ENCODE measurements at places on chromosomes 1 and 21.

- no peak for DNase-seq
These were observed 21.0 kb upstream of the GADD45A start for GRCh38 chr1:67664048-67664447.

- no peak for DNase-seq
These were observed 63.2 kb downstream of the GNG4 start for GRCh38 chr1:235586413-235586812.

- no peak for DNase-seq
These were observed 18.8 kb downstream of the TMPRSS15 start for GRCh38 chr21:18384771-18385170.

- no peak for DNase-seq
These were observed 50.5 kb upstream of the GPR52 start for GRCh38 chr1:174397261-174397660.

GRCh38 chr1:52786148-52786547, 56.4 kb upstream of the ZYG11A start:
- DNase-seq: no peak

DNA sequence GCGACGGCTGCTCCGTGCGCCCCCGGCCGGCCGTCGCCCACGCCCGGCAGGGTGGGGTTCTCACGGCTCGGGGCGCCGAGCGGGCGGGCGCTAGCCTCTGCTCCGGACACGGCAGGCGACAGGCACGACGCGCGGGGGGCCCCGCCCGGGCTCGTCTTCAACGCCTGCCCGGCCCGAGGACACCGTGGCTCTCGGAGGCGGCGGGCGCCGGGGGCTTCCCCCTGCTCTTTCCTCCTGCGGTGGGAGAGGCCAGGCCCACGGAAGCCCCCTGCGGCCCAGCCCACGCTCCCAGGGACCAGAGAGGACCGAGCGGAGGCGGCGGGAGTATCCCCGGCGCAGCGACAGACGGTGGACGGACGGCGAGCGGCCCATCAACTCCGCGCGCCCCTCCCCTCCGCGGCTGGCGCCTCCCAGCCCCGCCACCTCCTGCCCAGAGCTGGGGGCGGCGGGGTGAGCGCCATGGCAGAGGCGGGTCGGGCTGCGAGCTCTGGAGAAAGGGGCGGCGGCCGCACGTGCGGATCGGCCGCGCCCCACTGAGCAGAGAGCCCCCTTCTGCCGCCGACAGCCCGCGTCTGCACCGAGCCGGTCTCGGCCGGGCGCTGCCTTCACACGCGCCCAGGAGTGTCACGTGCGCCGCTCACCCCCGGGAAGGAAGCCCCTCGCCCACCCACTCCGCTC, at the start of the genes SHE and TDRD10:
TSS of gene SHE (minus strand) at position 347 of the 678 bp plus-strand sequence. CDS start 386 bp downstream, outside the sequence.
TSS of gene TDRD10 (plus strand) at position 154 of the 678 bp plus-strand sequence. CDS start 4,685 bp downstream, outside the sequence.
- no peak for DNase-seq

DNA sequence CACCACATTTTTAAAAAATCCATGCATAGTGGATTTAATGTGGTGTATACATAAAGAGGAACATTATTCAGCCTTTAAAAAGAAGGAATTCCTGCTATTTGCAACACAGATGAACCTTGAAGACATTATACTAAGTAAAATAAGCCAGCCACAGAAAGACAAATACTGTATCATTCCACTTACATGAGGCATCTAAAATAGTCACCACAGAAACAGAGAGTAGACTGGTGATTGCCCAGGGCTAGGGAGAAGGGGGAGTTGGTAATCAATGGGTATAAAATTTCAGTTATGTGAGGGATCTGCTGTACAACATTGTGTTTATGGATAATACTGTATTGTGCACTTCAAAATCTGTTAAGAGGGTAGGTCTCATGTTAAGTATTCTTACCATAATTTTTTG, 10.0 kb downstream of the FAM163A start:
- DNase-seq: no peak

DNA sequence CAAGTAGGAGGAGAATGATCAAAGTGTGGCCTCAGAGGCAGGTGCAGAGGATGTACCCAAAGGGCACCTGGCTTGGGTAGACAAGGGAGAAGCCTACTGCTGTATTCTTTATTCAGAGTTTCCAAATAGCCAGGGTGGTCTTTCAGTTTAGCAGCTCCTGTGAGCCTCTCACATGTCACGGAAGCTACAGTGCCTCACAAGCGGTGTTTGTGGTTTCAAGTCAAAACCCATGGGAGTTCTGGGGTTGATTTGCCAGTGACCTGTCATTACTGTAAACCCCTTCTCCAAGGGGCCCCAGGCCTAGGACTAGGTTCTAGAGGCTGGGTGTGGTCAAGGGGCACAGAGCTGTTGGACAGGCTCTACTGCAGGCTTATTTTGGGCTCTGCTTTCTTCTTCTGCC, 10.2 kb upstream of the IL10 start:
- no peak for DNase-seq

- no peak for DNase-seq
These were observed 269.6 kb upstream of the PLXNA2 start for GRCh38 chr1:208513799-208514198.

DNA sequence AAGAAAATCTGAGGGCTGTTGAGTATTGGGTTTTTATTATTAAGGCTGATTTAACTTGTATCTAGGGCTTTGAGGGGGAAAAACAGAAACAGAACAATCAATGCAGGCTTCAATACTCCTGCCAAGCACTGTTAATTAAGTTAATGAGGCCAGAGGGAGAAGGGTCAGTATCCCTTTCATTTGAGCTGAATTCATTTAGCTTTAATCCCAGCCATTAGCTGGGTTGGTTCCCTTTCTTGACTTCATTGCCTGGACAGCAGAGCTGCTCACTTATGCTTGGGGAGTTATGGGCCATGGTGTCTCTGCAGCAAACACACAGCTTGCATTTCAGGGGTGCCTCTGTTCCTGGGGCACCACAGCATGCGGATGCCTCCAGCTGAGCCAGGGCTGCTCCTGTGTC, 16.3 kb downstream of the TLR5 start:
- DNase-seq: no peak

- no peak for DNase-seq
These were observed 20.7 kb downstream of the ZNF695 start for GRCh38 chr1:246987083-246987690.

GRCh38 chr1:150280138-150280707, 2.1 kb upstream of the CIART start:
- DNase-seq: no peak

GRCh38 chr1:150696162-150696561, 792 bp downstream of the GOLPH3L start:
- DNase-seq: peak; percentile 32

GRCh38 chr1:58823481-58824010, 39.7 kb upstream of the JUN start:
- DNase-seq: no peak

GRCh38 chr1:29688471-29689365, 452.4 kb downstream of the PTPRU start:
- DNase-seq: no peak

DNA sequence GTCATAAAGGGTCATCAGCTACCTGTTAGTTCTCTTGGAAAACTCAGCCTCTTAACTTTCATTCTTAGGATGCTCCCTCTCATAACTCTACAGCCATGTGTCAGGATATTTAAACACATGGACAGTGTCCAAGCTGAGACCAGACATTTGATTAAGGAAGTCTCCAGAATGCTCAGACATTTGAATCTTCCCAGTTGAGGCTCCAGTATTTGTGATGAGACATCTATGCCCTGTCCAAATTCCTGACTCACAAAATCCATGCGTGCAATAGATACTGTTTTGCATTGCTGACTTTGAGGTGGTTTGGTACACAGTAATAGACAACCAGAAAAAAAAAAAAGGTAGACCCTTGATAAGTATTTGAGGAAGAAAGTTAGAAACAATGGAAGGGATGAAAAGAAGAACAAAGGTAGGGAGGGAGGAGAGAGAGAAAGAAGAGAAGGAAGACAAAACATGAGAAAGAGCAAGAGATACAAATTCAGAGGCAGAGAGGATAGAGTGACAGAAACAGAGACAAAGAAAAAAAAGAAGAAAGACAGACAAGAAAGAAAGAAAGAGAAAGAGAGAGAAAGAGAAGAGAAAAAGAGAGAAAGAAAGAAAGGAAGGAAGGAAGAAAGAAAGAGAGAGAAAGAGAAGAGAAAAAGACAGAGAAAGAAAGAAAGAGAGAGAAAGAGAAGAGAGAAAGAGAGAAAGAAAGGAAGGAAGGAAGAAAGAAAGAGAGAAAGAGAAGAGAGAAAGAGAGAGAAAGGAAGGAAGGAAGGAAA, 275.5 kb upstream of the PRMT6 start:
- DNase-seq: no peak

DNA sequence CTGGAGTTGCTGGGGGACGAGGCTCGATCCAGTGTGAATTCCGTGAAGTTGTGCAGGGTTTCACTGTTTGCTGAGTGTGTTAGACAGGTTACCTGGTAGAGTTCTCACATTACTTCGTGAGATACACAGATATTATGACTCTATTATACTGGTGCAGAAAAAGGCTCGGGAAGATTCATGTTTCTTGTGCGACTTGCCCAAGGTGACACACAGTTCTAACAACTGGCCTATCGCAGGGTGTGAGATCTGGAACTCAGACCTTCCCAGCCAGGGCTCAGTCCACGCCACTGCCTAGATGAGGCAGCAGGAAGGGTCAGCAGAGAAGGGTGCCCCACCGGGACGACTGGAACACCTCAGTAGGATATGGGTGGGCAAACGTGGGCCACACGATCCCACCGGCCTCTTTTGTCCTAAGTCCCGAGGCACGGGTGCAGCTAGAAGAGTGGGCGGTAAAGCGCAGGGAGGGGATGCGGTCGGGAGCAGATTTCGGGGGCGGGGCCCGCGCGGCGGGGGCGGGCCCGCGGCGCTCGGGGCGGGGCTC, 296 bp upstream of the RNPEP start:
- no peak for DNase-seq

DNA sequence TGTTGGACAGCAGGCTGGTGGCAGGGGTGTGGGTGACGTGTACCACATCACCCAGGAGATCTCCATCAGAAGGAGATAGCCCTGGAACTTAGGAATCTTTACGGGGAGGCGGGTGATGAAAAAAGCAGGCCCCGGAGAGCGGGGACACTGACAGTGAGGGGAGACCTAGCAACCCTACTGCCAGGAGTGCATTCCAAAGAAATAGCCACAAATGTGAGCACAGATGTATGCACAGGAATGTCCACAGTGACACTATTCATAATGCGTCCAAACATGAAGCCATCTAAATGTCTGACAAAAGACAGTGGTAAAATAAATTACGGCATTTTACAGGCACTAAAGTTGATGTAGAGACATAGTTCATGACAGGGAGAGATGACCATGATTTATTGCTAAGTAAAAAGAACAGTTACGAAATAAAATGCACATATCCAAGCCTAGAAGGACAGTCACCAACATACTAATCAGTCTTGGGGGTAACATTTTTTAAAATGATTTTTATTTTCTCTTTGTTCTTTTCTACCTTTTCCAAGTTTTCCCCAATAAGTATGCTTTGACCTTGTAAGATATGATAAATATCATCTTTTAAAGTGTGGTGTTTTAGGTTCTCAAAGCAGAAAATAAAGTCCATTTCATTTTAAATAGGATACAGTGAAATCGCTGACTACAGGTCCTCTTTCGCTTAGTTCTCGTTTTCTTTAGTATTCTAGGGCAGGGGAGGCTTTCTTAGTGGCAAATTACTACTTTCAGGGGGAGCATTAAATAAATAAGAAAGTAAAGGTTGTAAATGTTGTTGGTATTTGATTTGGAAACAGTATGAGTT, 21.3 kb downstream of the CD247 start:
- no peak for DNase-seq

DNA sequence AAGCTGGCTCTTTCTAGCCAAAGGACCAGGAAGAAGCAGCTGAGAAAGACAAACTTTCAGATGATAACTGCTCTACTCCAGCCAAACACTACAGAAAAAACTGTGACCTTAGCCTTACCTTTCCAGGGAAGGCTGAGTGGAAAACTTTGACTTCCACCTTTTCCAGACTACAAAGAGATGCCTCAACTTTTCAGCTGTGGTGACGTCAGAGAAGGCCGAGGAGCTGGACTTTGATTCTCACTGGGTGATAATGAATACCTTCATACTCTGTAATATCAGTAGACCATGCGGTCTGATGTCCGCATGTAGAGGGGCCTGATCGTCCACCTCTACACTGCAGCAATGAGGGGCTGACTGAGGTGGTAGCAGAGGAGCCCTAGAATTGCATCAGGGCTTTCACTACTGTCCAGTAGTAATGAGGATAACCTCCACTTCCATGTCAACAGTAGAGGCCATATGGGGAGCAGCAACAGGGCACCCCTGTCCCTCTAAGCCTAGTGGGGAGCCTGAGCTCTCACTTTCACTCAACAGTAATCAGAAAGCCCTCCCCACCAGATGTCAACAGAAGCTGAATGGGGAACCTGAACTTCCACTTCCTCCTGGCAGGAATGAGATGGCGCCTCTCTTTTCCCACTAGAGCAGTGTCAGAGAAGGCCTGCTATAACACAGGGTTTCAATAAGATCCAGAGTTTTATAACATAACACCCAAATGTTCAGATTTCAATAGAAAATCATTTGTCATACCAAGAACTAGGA, 28.4 kb upstream of the PADI1 start:
- no peak for DNase-seq

GRCh38 chr1:96424877-96425276, 296.7 kb upstream of the PTBP2 start:
- no peak for DNase-seq

- DNase-seq: no peak
These were observed 41.4 kb downstream of the RNF115 start for GRCh38 chr1:145782272-145783099.

GRCh38 chr1:41387667-41388091, 26.4 kb downstream of the FOXO6 start:
- no peak for DNase-seq

DNA sequence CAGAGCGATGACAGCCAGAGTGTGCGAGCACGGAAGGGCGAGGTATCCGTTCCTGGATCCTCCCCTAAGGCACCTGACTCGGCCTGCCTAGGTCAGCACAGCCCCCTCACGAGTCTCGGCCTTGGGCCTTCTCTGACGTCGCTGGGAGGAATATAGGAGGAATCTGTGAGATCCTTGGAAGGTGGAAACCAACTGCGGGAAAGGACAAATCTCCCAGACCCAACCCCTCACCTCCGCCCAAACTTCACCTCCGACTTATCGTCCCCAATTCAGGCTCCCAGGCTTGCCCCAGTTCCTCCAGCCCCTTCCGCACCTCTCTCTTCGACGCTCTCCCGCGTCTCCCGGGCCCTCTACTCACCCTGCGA, 494 bp downstream of the APH1A start:
- peak; percentile 75 for DNase-seq

DNA sequence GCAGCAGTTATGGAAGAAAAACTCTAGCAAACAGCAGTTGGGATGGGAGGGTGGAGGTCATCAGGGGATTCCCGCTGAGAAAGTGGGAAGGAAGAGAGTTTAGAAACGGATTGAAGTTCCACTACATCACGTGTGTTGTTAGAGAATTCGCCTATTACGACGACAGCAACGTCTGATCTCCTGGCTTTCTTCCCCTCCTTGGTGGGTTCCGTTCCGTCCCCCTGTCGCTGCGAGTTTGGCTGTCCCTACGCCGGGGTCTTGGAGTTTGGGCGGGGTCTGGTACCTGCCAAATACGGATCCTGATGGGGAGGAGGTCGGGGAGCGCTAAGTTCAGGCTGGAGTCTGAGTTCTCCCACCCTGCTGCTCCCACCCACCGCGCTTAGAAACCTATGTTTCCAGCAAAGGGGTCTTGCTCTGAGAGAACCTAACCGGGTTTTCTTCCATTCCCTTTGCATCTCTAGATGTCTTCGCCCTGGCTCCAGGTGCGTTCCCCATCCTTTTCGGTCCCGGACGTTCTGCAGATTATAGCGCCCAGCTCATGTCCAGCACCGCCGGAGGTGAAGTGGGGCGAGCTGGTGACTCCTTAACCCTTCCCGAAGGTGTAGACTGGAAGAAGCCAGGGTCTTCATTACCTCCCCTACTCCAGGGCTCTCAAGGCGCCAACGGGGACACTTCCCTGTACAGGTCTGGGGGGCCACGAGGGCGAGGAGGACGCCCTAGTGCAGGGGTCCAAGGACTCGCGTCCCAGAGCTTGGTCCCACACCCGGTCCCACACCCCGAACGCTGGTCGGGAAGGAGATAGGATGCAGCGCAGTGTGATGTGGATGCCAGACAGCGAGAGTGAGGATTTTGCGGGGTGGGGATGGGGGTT, 641 bp upstream of the KCNK2 start:
- DNase-seq: no peak

Measured in erythroblast (primary cell).